G401 (cell line): ENCODE measurements at places on chromosomes 4 and X. TPM values are rescaled to one million over a fixed set of nuclear protein-coding genes. Genes with fewer than 3 reads are reported as not detected.

GRCh38 chr4:153027866-153028265, 91.7 kb downstream of the FHDC1 start:
- no peak for DNase-seq

Gene ENPP6
- total RNA-seq, result not detected in 2 replicates

Gene SSX4
- not detected in 2 replicates for total RNA-seq

- no peak for DNase-seq
Measured at GRCh38 chrX:101160001-101160400, 59.6 kb upstream of the DRP2 start.

Gene DMRTC1B
- total RNA-seq, result not detected in 2 replicates

DNA sequence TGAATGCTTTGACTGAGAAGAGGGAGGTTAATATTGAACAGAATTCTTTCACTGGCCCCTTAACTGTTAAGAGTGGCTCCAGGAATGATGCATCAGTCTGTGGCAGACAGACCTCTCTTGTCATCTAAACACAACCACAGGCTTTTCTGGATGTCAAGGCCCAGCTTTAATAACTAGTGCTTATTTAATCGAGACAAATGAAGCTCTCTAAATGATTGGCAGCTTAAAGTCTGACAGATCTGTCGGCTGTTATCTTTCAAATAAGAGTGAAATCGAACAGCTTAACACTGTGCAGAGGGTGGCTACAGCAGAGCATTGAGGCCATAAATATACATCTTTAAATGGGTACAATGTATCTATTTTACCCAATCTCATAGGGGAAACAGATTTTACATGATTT, 500.8 kb upstream of the PABPC4L start:
- no peak for DNase-seq

DNA sequence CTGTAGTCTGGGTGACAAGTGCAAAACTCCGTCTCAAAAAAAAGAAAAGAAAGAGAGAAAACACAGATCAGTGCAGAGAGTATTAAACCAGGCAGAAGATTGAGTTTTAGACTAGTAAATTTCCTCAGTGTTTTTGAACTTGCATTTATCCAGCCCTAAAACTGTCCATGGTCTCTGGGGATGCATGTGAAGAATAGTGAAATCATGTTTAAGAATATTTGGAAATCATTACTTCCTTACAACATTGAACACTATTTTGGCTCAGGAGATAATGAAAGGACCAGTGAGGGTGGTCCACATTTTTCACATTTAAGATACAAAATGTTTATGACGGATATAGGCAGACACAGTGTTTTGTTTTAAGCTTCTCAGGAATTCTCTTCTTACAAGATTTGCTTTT, 195.8 kb upstream of the RASGEF1B start:
- no peak for DNase-seq

- DNase-seq, result no peak
Measured at GRCh38 chr4:11698033-11698432, 269.3 kb upstream of the HS3ST1 start.

- DNase-seq, result peak; percentile 13
Measured at GRCh38 chr4:87235020-87235671, 14.7 kb upstream of the KLHL8 start.

GRCh38 chrX:40579141-40579540, 1.6 kb upstream of the ATP6AP2 start:
- no peak for DNase-seq

Gene ASMT
- total RNA-seq, result not detected in 2 replicates

- no peak for DNase-seq
Measured at GRCh38 chr4:13963601-13964000, 336.1 kb upstream of the BOD1L1 start.

DNA sequence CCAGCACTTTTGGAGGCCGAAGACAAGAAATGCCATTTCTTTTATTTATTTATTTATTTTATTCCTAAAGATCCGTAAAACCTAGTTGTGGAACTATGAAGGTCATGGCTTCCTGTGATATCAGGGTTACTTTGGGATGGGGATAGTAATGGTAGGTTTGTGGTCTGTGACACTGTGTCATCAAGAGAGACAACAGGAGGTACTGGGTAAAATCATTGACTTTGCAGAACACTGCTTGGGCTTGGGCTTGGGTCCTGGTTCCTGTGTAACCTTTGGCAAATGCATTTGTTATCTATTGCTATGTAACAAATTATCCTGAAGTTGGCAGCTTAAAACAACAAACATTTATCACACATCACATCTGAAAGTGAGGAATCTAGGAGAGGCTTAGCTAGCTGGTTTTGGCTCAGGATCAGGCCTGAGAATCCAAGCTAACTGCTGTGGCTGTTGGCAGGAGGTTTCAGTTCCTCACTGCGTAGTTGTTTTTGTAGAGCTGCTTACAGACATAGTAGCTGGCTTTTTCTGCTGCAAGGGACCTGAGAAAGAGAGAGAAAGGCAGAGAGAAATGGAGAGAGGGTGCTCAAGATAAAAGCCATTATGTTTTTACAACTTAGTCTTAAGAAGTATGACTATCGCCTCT, 576.4 kb upstream of the SLIT2 start:
- no peak for DNase-seq

Gene GCNA
- 1.0 and 3.2 TPM in 2 replicates for total RNA-seq

GRCh38 chr4:112931001-112931400, 118.5 kb upstream of the ANK2 start:
- no peak for DNase-seq

GRCh38 chr4:6009452-6009851, 8.8 kb downstream of the C4orf50 start:
- no peak for DNase-seq

- peak; percentile 2 for DNase-seq
Measured at GRCh38 chrX:46376246-46376885, 168.9 kb downstream of the ZNF674 start.

DNA sequence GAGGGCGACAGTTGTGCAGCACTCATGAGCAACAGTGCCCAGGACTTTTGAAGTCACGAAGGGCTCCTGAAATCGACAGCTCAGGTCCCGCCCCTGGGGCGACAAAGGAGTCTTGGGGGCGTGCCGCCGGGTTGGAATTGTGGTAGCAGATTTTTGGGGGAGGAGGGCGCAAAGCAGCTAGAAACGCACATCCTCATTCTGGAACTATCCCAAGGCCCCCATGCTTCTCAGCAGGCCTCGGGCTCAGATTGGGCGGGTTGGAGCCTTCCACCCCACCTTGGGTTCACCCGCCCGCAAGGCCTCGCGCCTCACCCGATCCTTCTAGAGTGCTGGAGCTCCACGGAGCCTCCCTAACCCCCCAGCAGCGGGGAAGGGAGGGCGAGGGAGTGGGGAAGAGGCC, 85.5 kb downstream of the HPRT1 start:
- DNase-seq, result no peak

Gene ALAS2
- total RNA-seq, result not detected in 2 replicates

- no peak for DNase-seq
Measured at GRCh38 chrX:46407753-46408130, 137.5 kb downstream of the ZNF674 start.

- DNase-seq, result no peak
Measured at GRCh38 chrX:1185561-1185960, 26.9 kb downstream of the CRLF2 start.

- no peak for DNase-seq
Measured at GRCh38 chr4:84145176-84145575, 353.9 kb downstream of the NKX6-1 start.

Gene GUCY1A1
- 25.7 and 29.0 TPM in 2 replicates for total RNA-seq

Gene LAMP2
- total RNA-seq, result 50.5 and 62.6 TPM in 2 replicates
